ENCODE measurements at places on chromosomes 5 and 9.

DNA sequence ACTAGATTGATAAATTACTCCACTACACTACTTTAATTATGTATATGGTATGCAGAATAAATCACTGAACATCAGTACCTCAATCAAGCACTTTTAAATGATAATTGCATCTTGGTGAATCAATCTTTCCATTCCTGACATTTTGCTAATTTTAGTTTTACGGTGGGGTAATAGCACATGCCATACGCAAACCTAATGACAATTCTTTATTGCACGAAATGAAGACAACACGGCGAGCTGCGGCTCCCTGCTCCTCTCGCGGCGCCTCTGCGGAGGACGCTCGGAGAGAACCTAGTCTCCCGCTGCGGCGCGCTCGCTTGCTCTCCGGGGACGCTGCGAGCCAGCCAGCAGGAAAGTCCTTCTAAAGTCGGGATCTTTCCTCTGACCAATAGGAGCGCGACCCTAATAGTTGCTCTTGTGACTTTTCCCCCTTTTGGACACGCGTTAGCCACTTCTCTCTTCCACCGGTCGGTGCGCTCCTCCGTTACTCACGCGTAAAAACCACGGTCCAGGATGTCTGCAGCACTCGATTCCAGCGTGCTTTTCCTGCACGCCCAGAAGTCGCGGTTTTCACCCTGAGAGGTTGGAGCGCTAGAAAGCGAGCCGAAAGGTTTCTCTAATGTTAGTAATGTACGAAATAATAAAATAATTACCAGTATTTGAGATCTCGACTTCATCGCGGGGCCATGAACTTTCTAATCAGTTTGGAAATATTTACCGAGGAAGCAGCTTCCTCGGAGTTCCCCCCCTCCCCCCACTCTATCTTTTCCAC, 1.0 kb upstream of the MEF2C start:
- peak; percentile 63 for DNase-seq

DNA sequence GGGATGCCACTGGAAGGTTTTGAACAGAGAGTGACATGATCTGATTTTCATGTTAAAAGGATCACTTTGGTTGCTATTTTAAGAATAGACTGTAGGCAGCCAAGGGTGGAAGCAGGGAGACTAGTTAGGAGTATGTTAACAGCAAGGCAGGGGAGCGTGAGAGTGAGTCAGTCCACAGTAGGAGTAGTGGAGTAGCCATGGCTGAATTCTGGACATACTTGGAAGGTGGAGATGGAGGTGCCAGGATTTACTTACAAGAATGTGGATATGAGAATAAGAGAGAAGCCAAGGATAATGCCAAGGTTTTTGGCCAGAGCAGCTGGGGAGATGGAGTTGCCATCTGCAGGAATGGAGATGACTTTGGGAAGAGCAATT, 118.8 kb downstream of the GALNT10 start:
- DNase-seq, result no peak

- DNase-seq, result no peak
Observed at GRCh38 chr5:111954516-111955395, 197.8 kb upstream of the NREP start.

DNA sequence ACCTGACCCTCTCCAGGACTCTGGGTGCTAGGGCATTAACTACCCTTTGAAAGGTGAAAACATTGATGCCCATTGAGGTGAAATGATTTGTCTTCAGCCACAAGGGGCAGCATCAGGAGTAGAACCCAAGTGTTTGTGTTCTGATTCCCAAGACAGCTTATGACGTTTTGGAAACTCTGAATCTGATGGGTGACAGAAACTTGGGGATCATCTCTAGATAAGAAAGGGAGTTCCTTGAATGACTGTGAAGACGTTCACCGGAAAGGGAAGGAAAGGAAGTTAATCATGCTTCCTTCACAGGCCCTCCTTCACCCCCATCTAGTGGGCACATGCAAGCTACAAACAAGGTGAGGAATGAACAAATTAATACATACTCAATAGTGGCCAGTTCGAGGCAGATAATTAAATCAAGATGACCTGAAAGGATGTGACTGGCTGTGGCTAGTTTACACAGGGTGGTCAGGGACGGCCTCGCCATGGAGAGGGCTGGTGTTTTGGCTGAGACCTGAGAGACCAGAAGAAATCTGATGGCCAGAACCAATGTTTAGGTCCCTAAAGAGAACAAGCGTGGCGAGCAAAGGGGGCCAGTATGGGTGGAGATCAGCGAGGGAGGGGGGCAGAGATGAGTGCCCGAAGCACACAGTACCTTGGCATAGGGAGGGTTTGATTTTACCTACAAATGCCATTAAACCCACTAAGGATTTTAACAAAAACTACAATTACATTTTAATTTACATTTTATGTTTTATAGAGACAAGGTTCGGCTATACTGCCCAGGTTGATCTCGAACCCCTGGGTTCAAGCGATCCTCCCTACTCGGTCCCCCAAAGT, 937 bp upstream of the SLC26A2 start:
- DNase-seq, result peak; percentile 39

DNA sequence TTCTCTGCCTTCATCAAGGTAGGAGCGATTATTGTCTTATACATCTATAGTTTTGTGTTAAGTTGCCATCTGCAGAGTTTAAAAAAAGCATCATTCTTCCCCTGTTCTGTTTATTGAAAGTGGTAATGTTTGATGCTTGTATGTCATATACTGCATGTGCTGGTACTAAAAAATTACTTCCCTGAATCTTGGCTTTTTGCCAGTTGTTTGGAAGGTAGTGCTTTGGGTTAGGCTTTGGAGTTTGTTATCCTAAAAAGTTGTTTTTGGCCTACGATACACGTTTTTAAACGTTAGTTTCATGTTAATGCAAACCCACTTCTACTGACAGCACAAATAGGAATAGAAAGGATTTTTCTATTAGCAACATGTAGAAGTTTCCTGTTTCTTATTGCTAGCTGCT, 158.3 kb downstream of the GIN1 start:
- no peak for DNase-seq

- DNase-seq, result no peak
Observed at GRCh38 chr5:83035373-83036100, 41.7 kb downstream of the TMEM167A start.

DNA sequence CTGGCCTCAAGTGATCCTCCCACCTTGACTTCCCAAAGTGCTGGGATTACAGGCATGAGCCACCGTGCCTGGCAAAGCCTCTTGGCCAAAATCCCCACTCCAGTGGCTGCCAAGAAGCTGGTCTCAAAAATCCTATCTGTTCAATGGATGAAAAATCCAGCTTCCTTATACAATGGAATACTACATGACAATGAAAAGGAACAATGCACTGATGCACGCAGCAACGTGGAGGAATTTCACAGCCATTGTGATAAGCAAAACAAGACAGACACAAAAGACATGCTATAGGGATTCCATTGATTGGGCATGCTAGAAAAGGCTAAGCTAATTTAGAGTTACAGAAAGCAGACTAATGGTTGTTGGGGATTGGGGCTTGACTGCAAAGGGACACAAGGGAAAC, 13.1 kb upstream of the SFXN1 start:
- DNase-seq, result no peak

DNA sequence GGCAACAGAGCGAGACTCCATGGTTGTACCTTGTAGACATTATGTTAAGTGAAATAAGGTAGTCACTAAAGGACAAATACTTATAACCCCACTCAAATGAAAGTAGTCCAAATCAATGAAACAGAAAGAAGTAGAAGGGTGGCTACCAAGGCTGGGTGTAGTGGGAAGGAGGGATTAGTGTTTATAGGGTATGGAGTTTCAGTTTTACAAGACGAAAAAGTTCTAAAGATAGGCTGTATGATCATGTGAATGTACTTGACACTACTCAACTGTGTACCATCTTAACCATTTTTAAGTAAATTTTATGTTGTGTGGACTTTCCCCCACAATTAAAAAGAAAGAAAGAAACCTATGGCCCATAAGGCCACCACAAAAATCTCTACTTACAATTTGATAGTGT, 32.2 kb downstream of the ALDH7A1 start:
- no peak for DNase-seq

- DNase-seq, result no peak
Observed at GRCh38 chr9:72935595-72935994, 17.3 kb downstream of the ALDH1A1 start.

- no peak for DNase-seq
Observed at GRCh38 chr9:134272302-134273023, 53.8 kb upstream of the RXRA start.

GRCh38 chr5:32522429-32523143, 62.8 kb upstream of the SUB1 start:
- DNase-seq, result no peak

DNA sequence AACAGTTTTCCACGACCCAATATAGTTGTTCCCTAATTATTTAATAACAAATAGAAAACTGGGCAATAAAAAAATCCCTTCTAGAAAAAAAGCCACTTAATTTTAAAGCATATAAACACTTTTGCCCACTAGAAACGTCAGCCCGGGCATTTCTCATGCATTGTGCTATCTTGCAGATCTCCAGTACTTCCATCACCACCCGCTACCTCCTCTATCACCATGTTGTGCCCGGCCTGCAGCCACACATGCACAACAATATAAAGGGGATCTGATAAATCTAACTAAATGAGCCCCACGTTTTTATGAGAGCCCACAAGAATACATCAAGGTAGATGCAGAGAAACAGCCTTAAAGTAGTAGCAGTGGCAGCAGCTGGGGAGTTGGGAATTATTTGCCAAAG, 272.7 kb downstream of the MLLT3 start:
- no peak for DNase-seq

- DNase-seq, result peak; percentile 71
Observed at GRCh38 chr5:106121972-106122605, 1548.6 kb downstream of the EFNA5 start.

- no peak for DNase-seq
Observed at GRCh38 chr5:143400541-143401226, 2.8 kb downstream of the NR3C1 start.

DNA sequence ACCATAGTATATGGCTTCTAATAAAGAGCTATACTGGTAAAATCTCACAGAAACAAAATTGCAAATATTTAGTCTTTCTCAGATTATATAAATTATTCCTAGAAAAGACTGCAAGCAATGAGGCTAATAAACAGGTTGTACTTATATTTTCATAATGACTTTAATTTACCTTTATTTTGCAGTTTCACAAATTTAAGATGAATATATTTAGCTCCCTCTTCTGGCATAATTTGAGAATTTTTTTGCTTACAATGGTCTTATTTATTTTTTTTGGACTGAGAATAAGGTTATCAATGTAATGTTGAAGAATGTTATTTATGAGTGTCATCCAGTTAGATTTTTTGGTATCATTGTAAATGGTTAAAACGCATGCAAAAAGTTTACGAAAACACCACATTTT, 56.7 kb downstream of the PIK3R1 start:
- DNase-seq, result no peak

- DNase-seq, result no peak
Observed at GRCh38 chr5:64807520-64807919, 38.8 kb downstream of the CWC27 start.

GRCh38 chr9:36765468-36766341, 193.0 kb downstream of the MELK start:
- peak; percentile 94 for DNase-seq

GRCh38 chr5:10474521-10475075, 32.9 kb downstream of the ROPN1L start:
- DNase-seq, result no peak

DNA sequence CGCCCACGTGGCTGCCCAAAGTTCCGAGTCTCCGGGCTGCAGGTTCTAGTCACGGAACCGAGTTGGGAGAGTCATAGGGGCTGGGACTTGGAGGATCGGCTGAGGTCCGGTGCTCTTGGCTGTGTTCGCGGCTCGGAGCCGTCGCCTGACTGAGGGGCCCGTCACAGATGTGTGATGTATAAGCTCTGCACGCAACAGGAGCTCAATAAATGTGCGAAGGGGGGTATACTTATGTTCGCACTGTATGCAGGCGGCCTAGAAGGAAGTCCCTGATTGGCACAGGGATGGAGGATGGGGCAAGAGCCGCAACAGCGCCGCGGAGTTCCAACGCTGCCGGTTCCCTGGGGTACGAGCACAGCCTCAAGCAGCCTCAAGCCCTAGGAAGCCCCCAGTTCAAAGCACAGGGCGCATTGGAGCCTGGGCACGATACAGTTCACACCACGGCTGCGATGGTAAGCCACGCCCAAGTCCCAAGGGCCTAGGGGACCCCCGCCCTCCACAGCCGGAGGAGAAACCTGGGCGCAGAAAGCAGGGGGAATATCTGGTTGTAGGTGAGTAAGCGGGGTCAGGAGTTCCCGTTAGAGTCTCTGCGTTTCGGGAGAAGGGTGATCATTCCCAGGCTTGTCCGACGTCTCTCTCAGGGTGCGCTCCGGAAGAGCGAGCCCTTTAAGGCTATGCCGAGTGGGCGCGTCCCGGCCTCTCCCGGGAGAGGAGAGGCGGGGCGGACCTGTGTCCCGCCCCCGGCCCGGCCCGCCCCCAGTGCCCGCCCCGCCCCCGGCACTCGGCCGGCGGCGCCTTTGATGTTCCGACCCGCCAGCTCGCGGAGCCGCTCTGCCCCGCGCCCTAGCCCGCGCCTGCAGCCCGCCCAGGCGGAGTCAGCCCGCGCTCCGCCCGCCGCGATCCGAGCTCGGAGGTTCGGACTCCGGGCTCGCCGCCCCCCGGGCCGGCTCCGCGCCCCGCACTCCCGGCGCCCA, at the start of gene TCF7:
TSS of gene TCF7 (plus strand) at position 780 of the 974 bp plus-strand sequence. CDS start 226 bp downstream, outside the sequence.
- DNase-seq, result peak; percentile 88

GRCh38 chr9:127899128-127899943, at the start of gene ST6GALNAC6:
ST6GALNAC6 (minus strand) TSS chr9:127899603; CDS start chr9:127897981, 1,622 bp downstream.
- DNase-seq, result peak; percentile 56

GRCh38 chr5:158382473-158382872, 523.5 kb upstream of the CLINT1 start:
- DNase-seq, result peak; percentile 42

DNA sequence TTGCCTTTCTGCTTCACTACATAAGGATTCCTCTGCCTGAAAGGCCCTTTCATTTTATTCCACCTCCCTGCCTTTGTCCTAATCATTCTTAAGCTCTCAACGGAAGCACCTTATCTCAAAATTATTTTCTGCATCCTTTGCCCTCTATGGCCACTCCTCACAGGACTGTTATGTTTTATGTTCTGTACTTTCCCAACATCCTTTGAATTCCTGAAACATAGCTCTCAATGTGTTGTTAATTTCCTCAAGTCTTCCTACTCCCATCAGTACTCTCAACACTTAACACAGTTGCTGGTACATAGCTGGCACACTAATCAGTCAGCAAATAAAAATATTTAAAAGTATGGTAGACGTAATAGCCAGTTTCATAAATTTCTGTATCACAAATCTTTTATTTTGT, 193.0 kb downstream of the RFX3 start:
- DNase-seq, result no peak

DNA sequence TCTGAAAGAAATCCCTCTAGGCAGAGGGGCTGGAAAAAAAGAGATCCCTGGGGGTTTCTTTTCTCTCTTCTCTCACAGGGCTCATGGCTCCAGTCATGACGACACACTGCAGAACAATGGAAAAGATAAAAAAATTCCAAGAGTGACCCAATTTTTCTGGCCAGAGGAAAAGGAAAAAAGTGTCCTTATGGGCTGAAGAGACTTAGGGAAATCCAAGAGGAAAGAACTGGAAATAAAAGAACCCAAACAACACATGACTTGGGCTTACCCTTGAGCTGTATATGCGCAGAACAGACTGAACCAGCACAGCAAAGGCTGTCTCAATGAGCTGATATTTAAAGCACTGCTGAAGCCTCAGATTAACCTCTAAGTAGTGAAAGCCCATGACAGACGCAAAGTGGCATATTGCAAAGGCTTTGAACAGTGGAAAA, 102.4 kb downstream of the SMIM23 start:
- DNase-seq, result no peak

All from H9 (cell line).